ENCODE measurements at places on chromosomes 5 and 9.
A peak's percentile ranks its signal among the peaks of the same experiment; 100 is the strongest.

- DNase-seq: no peak
Observed at GRCh38 chr9:124602204-124602603, 95.0 kb upstream of the NR5A1 start.

DNA sequence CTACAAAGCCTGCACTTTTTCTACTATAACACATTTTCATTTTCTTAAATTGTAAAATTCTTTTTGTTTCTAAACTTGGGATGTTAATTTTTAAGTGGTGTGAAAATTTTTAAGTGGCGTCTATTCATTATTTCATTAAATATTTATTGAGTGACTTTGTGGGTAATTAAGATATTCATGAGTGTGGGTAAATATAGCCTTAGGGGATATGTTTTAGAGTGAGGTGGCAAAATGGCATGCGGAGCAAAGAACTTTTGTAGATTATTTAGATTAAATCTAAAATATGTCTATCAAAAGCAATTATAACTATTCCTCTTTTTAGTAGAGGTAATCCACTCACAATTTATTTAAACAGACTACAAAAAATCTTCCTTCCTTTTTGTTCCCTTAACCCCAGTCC is 188.4 kb downstream of the PCSK1 start:
- no peak for DNase-seq

- DNase-seq: no peak
Observed at GRCh38 chr9:135883410-135884089, 23.8 kb downstream of the CAMSAP1 start.

DNA sequence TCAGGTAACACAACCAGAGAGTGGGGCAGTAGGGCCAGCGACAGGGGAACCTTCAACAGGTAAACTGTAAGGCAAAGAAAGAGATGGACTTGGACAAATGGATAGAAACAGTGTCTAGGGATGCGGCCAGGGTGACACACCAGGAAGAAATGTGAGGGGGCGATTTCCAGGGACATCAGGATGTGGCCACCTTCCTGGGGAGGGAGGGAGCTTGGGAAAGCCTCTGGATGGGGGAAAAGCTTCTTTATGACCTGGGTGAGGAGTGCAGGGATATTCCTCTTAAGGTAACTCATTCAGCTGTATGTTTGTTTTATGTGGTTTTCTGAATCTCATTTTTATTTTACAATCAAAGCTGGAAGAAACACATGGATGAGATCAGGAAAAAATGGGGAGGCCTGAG is 11.9 kb upstream of the NXNL2 start:
- DNase-seq: peak; percentile 29

DNA sequence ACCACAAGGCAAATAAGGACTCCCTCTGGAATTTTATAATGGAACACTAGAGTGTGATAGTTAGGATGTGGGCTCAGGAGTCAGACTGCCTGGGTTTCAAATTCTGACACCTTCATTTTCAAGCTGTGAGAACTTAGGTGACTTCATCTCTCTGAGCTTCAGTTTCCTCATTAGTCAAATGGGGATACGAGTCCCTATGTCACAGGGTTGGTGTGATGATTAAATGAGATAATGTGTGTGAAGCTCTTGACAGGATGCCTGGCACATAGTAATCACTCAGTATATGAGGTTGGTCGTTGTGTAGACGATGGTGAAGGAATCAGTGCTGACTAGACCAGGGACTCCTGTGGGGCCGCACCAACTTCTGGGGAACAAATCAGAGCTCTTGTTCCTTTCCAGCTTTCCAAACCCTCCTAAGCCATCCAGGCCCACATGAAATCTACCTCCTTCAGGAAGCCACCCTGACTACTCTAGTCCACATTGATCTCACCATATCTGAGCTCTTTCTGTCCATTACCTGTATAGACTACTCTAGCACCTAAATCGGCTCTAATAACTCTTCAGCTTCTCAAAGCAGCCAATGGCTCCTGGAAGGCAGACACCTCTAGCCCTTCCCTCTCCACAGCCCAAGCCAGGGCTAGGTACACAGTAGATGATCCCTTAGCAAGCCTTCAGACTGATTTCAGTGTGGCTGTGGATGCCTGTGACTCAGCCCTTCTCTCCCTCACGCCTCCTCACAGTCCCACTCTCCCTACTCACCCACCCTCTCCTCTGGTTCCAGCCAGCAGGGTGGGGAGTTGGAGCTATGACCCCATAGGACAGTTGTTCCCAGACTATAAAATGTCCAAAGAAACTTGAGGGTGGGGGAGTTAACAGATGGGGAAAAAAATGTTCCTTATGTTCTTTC is 2.5 kb upstream of the TCF7 start:
- peak; percentile 41 for DNase-seq

- DNase-seq: no peak
Observed at GRCh38 chr5:86127696-86128095, 490.0 kb upstream of the COX7C start.

- peak; percentile 42 for DNase-seq
Observed at GRCh38 chr9:32431940-32432555, 47.6 kb downstream of the ACO1 start.

DNA sequence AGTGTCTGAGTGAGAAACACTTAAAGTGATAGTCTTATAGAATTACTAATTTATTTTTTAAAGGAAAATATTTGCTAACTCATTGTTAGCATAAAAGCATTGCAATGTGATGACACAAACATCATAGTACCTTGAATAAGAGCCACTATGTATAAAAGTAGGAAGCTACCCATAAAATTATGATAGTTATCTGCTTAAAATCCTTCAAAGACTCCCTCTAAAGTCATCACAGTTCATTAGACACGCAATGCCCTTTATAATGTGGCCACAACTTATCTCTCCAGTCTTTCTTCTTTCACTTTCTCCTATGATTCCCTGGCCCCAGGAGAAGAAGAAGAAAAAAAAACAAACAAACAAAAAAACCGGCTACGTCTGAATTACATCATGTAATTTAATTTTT is 1144.0 kb upstream of the NUDT12 start:
- no peak for DNase-seq

GRCh38 chr5:126531543-126532120 is 63.4 kb downstream of the ALDH7A1 start:
- DNase-seq: no peak

- DNase-seq: peak; percentile 23
Observed at GRCh38 chr5:40273936-40274335, 405.8 kb upstream of the PTGER4 start.

DNA sequence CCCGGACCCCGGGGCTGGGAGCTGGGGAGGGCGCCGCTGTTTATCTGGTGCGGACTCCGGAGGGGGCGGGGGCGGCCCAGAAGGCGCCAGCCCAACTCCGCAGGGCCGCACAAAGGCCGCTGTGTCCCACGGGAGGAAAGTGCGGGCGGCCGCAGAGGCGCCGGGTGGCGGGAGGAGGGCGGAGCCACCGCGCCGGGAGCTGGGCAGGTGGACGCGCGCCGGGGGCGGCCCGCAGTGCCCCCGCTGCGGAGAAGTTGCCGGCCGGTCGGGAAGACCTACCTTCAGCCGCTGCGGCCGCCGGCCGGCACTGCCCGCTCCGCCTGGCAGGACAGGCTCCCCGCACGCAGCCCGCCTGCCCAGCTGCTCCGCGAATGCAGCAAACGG is 43.6 kb downstream of the NACC2 start:
- DNase-seq: no peak

GRCh38 chr5:152237531-152237930 is 167.5 kb downstream of the NMUR2 start:
- DNase-seq: no peak

- DNase-seq: peak; percentile 82
Observed at GRCh38 chr5:39420482-39421145, 4.2 kb downstream of the DAB2 start.

GRCh38 chr9:73095425-73095824 is 56.2 kb upstream of the ANXA1 start:
- DNase-seq: no peak

DNA sequence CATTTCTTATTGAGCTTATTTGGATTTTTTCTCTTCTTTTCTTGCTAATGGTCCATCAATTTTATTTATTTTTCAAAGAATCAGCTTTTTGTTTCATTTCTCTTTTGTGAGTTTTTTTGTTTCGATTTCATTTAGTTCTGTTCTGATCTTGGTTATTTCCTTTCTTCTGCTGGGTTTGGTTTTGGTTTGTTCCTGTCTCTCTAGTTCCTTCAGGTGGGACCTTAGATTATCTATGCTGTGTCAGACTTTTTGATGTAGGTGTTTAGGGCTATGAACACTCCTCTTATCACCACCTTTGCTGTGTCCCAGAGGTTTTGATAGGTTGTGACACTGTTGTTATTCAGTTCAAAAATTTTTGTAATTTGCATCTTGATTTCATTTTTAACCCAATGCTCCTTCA is 119.8 kb downstream of the GABRG2 start:
- no peak for DNase-seq

- no peak for DNase-seq
Observed at GRCh38 chr9:114894206-114894605, 36.2 kb downstream of the TNFSF8 start.

DNA sequence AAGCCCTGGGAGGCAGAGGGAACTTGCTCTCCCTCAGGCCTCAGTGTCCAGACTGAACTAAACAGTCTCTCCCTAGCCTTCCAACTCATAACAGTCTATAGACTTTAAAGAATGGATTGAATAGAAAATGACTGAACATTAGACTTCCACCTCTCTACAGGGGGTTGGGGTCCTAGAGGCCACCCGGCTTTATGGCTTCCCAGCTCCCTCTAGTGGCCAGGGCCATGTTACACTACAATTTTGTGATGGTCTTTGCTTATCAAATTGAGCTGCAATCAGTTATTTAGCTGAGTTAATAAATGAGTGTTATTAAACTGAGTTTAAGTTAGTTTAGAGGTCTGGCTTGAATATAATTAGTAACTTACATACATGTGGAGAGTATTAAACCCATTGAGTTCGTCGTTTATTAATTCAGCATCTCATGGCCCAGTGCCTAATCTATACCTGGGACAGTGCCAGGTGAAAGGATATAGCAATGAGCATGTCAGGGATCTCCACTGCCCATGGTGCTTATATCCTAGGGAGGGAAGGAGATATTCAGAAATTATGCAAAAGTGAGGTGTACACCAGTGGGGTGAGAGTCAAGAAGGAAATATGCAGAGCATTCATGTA is 105.2 kb downstream of the SH3TC2 start:
- no peak for DNase-seq

Data from HFFc6 (cell line).